Breast epithelium (tissue), 4 donors: ENCODE measurements at places on chromosomes 1 and 21.
A peak's percentile ranks its signal among the peaks of the same experiment; 100 is the strongest.

DNA sequence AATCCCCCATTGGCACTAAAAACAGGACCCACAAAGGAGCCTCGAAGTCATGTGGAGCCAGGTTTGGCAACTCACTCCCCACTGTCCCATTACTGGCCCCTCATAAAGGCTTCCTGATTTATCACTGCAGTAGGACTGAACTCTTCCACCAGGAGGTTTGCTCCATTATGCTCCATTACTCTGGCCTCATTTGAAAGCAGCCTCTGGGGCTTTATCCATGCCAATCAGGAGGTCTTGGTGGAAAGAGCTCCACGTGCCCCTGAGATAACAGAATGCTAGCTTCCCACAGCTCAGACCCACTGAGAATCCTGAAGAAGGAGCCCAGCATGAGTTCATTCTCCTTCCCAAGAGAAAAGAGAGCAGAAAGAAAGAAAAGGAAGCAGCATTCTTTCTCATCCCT is 76.4 kb downstream of the HIVEP3 start:
- no peaks in the 10 kb centered on the region for H3K27me3 ChIP-seq
- no peak overlapping the region for H3K27ac ChIP-seq
- DNase-seq: no peak

GRCh38 chr21:25916226-25916625 is 181.5 kb downstream of the GABPA start:
- H3K4me3 ChIP-seq: no peak overlapping the region
- no peaks in the 10 kb centered on the region for H3K36me3 ChIP-seq
- no peaks in the 10 kb centered on the region for H3K27me3 ChIP-seq
- H3K27ac ChIP-seq: no peak overlapping the region
- no peak for DNase-seq
- H3K4me1 ChIP-seq: no peaks in the 10 kb centered on the region

- no peak overlapping the region for H3K27ac ChIP-seq
- no peak for DNase-seq
- H3K4me3 ChIP-seq: no peak overlapping the region
- H3K4me1 ChIP-seq: no peaks in the 10 kb centered on the region
- no peaks in the 10 kb centered on the region for H3K27me3 ChIP-seq
- no peaks in the 10 kb centered on the region for H3K36me3 ChIP-seq
Observed at GRCh38 chr1:99919220-99919619, 50.6 kb upstream of the SLC35A3 start.

- no peak for DNase-seq
- no peaks in the 10 kb centered on the region for H3K4me1 ChIP-seq
- no peak overlapping the region for H3K4me3 ChIP-seq
- no peaks in the 10 kb centered on the region for H3K27me3 ChIP-seq
- no peak overlapping the region for H3K27ac ChIP-seq
Observed at GRCh38 chr1:111570781-111571181, 48.8 kb upstream of the RAP1A start.

GRCh38 chr1:161719325-161719611 is 2.1 kb upstream of the FCRLB start:
- H3K4me1 ChIP-seq: no peaks in the 10 kb centered on the region
- H3K27me3 ChIP-seq: no peaks in the 10 kb centered on the region
- no peak overlapping the region for H3K27ac ChIP-seq

- no peak for DNase-seq
- H3K4me1 ChIP-seq: peaks cover 14% of the 10 kb centered on the region
- H3K27ac ChIP-seq: no peak overlapping the region
- H3K4me3 ChIP-seq: peak overlapping the region; percentile 61
- H3K27me3 ChIP-seq: peaks cover 99% of the 10 kb centered on the region
Observed at GRCh38 chr1:47227341-47228232, 4.4 kb downstream of the TAL1 start.

DNA sequence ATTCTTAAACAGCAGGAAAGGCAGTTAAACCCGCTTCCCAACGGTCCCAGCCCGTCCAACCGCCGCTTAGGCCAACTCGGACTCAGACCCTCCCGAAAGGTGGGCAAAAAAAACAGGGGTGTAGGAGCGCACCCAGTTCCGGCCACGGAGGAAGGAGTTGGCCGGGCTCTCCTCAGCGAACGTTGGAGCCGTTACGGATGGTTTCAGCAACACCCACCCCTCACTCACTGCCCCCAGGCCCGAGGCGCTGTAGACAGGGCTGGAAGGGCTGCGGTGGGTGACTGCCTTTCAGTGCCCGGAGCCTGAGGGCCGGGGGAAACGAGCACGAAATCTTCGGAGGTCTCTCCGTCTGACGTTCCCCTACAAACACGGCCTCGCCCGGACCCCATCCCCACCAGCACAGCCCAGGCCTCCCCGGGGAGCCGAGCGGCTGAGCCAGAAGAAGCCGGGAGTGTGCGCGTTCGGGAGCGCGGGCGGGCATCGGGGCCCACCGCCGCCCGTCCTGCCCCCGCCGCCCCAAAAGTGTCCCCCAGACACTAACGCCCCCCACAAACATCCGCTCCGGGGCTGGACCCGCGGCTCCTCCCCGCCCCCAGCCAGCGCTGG is 1.3 kb downstream of the KDM5B start:
- H3K27ac ChIP-seq: peak overlapping the region; percentile 97
- H3K4me1 ChIP-seq: peaks cover 4% of the 10 kb centered on the region
- DNase-seq: peak; percentile 20
- H3K27me3 ChIP-seq: no peaks in the 10 kb centered on the region

DNA sequence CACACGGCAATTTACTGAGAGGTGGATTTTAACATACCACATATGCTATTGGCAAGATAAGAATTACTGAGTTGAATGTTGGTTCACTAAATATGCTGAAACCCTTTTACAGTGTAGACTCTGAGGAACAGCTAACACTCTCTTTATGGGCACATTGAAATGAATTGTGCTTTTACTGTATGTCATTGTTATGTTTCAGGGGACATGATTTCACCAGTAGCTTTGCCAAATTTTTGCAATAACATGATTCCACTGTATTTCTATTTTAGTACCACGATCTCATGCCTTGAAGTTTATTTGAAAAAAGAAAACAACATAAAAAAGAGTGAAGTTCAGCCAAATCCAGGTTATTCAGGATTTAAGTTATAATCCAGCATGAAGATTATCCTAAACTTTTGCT is 188.5 kb downstream of the HLX start:
- no peaks in the 10 kb centered on the region for H3K4me1 ChIP-seq
- no peaks in the 10 kb centered on the region for H3K27me3 ChIP-seq
- H3K4me3 ChIP-seq: no peak overlapping the region
- H3K36me3 ChIP-seq: no peaks in the 10 kb centered on the region
- no peak for DNase-seq

DNA sequence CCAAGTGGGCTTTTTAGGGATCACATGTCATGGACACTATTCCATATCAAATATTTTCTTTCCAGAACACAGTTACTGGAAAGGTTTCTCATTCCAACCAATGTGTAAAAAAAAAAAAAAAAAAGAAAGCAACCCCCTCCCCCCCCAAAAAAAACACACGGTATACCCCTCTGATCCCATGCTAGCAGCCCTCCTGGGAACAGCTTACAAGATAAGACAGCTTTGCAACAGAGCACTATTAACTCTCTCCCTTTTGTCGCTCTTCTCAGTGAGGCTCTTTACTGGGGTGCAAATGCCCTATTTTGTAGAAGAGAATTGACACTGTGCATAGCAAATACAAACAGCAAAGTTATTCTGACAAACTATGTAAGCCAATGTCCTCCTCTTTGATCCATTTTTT is 161.2 kb downstream of the NTMT2 start:
- H3K36me3 ChIP-seq: no peaks in the 10 kb centered on the region
- no peak overlapping the region for H3K27ac ChIP-seq
- no peaks in the 10 kb centered on the region for H3K27me3 ChIP-seq
- no peaks in the 10 kb centered on the region for H3K4me1 ChIP-seq
- H3K4me3 ChIP-seq: no peak overlapping the region
- no peak for DNase-seq

- no peak for DNase-seq
- H3K27me3 ChIP-seq: peaks cover 17% of the 10 kb centered on the region
- H3K4me1 ChIP-seq: no peaks in the 10 kb centered on the region
- H3K27ac ChIP-seq: no peak overlapping the region
- no peak overlapping the region for H3K4me3 ChIP-seq
- no peaks in the 10 kb centered on the region for H3K36me3 ChIP-seq
Observed at GRCh38 chr21:44444286-44444931, 10.9 kb upstream of the LRRC3 start.

GRCh38 chr1:17828991-17829390 is 73.9 kb downstream of the ACTL8 start:
- H3K27me3 ChIP-seq: peaks cover 43% of the 10 kb centered on the region
- no peak overlapping the region for H3K4me3 ChIP-seq
- no peaks in the 10 kb centered on the region for H3K36me3 ChIP-seq
- no peak for DNase-seq
- H3K27ac ChIP-seq: no peak overlapping the region

GRCh38 chr1:71899881-71900280 is 382.5 kb downstream of the NEGR1 start:
- DNase-seq: no peak
- no peaks in the 10 kb centered on the region for H3K27me3 ChIP-seq
- H3K4me3 ChIP-seq: no peak overlapping the region
- H3K4me1 ChIP-seq: no peaks in the 10 kb centered on the region
- H3K27ac ChIP-seq: no peak overlapping the region

DNA sequence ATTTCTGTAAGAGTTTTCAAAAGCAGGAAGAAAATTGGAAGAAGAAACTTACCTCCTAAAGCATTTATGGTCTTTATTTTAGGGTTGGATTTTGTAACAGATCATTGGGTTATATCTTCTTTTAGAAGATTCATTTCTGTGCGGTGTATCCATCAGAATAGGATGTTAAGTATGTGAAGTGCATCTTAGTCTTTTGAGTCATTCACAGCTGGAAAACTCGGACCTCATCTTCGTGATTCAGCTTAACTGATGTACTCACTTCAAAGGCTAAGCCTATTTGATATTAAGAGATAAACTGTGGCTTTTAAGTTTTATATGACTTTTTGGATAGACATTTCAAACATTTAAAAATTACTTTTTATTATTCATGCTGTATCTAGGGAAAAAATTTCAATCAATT is 56.3 kb downstream of the GIPC2 start:
- H3K4me1 ChIP-seq: no peaks in the 10 kb centered on the region
- DNase-seq: no peak
- no peaks in the 10 kb centered on the region for H3K27me3 ChIP-seq
- H3K36me3 ChIP-seq: no peaks in the 10 kb centered on the region
- no peak overlapping the region for H3K4me3 ChIP-seq

- no peaks in the 10 kb centered on the region for H3K4me1 ChIP-seq
- H3K4me3 ChIP-seq: no peak overlapping the region
- no peaks in the 10 kb centered on the region for H3K36me3 ChIP-seq
- no peaks in the 10 kb centered on the region for H3K27me3 ChIP-seq
- no peak for DNase-seq
Observed at GRCh38 chr1:245213066-245213831, 58.5 kb downstream of the KIF26B start.
